Caco-2 (cell line): ENCODE measurements at places on chromosomes 12 and 14.

- no peak for DNase-seq
Measured at GRCh38 chr12:68267892-68268396, 14.5 kb upstream of the IL22 start.

DNA sequence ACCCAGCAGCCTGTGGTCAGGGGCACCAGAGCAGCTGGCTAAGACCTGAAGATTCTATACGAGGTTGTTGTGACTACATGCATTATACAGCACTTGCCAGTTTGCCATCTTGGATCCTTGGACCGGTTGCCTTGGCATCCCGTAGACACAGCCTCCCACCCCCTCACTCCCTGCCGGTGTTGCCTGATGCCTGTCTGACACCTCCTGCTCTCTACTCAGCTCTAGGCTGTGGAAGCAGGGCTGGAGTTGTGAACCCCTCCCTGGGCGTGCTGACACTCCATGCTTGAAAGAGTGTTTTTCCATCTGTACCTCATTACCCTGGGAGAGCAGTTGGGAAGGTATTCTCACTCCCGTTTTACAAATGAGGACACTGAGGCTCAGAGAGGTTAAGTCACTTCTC lies 2.5 kb downstream of the CHGA start:
- DNase-seq = no peak

DNA sequence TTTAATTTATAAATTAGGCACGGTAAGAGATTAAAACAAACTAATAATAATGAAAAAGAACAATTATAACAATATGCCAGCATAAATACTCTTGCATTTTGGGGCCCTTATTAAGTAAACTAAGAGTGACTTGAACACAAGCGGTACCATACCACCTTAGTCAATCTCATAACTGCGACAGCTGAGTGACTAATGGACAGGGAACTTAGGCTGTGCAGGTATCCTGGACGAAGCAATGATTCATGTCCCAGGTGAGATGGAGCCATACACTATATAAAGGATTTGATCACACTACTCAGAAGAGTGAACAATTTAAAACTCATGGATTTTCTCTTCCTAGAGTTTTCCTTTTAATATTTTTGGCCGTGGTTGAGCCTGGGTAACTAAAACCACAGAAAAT lies 4.3 kb downstream of the KLRC4 start:
- no peak for DNase-seq

DNA sequence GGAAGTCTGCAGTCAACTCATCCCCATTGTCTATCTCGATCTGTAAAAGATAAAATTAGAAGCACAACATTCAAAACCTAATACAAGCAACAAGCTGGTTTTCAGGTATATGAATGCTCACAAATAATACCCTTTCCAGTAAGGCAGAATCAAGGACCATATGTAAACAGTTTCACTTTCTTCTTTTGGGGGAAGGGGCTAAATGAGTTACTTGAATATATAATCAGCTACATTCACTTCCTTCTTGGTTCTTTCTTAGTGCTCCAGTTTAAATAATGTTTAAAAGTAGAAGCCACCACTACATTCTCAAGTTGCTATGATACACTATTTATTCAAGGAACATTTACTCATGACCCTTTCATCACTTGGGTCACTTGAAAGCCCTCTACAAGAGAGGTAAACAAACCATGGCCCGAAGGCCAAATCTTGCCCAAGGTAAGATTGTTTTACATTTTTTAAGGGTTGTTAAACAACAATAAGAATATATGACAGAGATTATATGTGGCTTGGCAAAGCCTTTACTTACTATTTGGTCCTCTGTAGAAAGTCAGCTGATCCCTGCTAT lies 10.3 kb downstream of the TWF1 start:
- peak; percentile 72 for DNase-seq

- no peak for DNase-seq
Measured at GRCh38 chr12:101667591-101667990, 29.8 kb upstream of the CHPT1 start.

GRCh38 chr14:77470224-77470870 lies 12.5 kb downstream of the AHSA1 start:
- DNase-seq = no peak

GRCh38 chr12:56150563-56150962 lies 1.8 kb upstream of the MYL6B start:
- DNase-seq = no peak

- DNase-seq = no peak
Measured at GRCh38 chr12:53975064-53975471, 314 bp upstream of the HOTAIR start.

GRCh38 chr12:39912211-39912980 lies 193.5 kb downstream of the SLC2A13 start:
- DNase-seq = no peak

DNA sequence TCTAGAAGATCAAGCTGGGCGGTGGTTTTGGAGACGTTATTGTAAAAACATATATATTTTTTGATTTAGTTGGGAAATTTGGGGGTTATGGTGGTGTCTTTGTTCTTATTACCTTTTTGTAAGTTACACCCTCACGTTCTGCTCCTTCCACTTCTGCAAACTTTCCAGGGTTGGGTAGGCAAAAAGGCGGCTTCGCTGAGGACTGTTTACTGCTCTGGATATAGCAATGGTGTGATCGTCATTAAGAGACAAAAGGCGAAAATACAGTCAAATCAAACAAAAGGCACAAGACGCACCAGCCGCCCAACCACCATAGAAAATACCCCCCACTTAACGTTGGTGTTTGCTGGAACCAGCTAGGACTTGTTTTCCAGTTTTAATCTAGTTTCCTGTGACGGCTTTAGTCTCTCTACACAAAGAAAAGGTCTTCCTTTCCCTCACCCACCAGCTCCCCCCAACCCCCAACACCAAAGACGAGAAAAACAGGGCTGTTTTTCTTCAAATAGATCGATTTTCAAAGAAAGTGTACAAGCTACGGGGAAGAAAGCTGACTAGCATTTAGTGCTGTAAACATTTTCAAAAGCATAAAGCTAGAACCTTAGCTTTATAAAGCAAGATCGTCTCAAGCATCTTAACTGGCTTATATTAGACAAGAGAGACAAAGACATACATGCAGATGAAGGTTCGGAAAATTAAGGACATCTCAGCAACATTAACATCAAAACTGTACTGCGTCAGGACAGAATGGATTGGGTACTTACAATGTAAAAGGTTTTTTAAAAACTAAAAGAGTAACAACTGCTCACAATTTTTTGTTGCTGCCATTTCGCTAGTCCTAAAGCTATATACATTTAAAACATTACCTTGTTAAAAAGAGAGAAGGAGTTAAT lies 2.0 kb upstream of the SETD1B start:
- DNase-seq = no peak

DNA sequence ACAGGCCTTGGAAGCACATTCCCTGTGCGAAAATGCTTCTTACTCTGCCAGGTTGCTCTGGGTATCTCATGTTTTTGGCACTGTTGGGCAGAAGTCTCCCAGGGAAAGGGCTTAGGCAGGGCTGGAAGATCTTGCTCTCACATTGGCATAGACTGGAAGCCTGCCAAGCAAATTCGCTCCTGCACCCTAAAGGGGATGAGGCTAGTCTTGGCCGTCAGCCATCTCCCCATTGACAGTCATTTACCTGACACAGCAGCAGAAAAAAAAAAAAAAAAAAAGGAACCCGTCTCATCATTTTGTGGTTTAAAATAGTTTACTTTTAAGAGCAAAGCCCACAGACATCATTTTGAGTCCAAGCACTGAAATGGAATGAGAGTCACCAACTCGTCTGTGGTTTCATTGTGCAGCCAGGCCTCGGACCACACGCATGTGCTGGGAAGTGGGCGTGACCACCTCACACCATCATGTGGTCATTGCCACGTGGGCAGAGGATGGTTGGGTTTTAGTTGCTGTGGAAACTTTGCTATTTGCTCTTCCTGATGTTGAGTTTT lies 84.8 kb downstream of the NRXN3 start:
- no peak for DNase-seq

- DNase-seq = no peak
Measured at GRCh38 chr12:55899082-55899481, 28.6 kb downstream of the PYM1 start.

GRCh38 chr12:131986361-131986760 lies 36.6 kb downstream of the EP400 start:
- DNase-seq = no peak

DNA sequence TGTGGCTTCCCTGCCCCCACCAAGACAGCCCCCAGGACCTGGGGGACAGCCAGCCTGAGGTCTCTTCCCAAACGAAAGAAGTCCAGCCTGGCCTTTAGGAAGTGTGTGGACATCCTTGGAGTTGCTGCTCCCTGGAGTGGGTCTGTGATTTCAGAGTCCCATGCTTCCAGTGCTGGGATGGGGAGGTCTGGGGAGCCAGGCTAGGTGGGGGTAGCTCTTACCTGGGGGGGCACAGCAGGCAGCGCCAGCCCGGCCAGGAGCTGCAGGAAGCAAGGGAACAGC lies 509 bp downstream of the PGF start:
- no peak for DNase-seq

DNA sequence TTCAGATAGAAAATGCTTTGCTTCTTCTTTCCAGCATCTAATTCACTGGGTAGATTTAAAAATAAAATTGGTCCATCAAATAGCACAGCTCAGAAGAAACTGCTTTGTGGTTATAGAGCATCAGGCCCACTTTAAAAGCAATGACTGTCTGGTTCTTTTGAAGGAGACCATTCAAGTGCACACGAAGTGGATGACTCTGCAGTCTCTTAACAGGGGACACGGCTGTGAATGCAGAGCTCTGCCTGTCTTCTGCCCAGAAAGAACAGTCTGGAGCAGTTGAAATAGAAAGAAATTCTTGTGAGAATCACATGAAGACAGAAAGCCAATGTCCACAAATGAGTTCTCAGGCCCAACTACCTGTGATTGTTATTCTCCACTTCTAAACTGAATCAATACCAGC lies 138.7 kb upstream of the PLEKHA5 start:
- no peak for DNase-seq

DNA sequence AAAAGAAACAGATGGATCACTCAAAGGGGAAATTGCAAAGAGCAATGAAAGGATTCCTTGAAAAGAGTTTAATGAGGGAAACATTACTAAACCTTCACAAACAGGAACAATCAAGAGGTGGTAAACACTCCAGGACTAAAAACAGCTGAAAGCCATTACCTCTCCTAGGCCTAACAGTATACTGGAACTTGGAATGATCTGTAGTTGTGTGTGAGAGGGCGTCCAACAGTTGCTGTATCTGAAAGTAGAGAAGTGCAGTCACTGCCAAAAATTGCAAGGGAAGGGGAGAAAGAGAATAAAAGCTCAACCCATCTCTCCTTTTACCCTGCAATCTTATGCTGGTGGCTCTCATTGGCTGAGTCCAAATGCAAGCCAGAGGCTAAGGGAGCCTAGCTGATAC lies 17.0 kb upstream of the MIS18BP1 start:
- no peak for DNase-seq

GRCh38 chr14:23708343-23708742 lies 72.2 kb downstream of the DHRS2 start:
- DNase-seq = no peak

GRCh38 chr14:104593710-104594136 lies 10.8 kb downstream of the TMEM179 start:
- no peak for DNase-seq

GRCh38 chr14:96926001-96926400 lies 128.8 kb downstream of the VRK1 start:
- DNase-seq = no peak

GRCh38 chr12:11412731-11413130 lies 17.4 kb upstream of the PRB2 start:
- DNase-seq = no peak
